ENCODE measurements at places on chromosomes 13 and 19.

DNA sequence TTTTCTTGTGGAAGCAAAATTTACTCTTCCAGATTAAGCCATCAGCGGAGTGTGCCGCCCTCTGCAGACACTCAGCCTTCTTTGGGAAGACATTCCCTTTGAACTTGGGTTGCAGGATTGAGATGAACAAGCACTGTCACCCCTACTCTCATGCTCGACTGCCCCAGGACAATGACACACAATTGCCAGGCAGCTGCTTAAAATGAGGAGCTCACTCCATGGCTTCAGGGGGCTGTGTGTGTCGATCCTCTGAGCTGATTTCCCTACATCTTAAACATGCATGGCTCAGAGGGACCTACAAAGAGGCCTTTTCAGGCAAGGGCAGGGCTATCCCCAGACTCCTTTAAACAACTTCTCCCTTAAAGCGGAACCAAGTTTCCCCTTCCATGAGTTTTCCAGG lies 107.5 kb upstream of the MBNL2 start:
- no peak for DNase-seq

DNA sequence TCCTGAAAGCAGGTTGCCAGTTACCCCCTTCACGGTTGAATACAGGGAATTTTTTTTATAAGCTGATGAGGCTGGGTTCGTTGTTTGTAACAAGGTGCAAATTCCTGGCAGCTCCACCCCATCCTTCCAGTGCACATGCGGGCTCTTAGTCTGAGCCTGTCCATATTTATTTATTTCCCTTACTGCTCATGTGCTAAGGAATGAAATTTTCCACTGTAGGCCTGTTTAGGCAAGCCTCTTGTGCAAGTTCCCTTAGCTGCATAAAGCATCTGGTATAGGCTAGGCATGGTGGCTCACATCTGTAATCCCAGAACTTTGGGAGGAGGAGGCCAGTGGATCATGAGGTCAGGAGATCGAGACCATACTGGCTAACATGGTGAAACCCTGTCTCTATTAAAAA lies 560.9 kb upstream of the PCDH9 start:
- no peak for DNase-seq

DNA sequence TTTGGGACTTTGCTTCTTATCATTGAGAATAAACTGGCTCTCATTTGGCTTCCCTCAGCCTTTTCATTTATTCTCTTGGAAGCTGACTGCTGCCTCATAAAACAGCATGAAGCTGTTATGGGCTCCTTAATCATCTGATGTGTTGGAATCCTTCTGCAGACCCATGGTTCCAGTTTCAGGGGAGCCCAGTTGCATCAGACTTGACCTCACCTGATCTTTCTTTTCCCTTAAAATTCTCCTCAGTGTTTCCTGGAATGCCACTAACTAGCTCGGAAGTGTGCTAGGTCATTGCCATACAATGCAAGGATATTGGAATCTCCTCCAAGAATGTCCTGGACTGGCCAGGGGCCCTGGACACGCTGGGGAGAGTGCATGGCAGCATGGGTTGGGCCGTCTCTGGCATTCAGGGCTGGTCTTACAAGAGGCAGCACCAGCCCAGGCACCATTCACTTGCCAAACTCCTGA lies 158.7 kb downstream of the FLT1 start:
- DNase-seq: no peak

DNA sequence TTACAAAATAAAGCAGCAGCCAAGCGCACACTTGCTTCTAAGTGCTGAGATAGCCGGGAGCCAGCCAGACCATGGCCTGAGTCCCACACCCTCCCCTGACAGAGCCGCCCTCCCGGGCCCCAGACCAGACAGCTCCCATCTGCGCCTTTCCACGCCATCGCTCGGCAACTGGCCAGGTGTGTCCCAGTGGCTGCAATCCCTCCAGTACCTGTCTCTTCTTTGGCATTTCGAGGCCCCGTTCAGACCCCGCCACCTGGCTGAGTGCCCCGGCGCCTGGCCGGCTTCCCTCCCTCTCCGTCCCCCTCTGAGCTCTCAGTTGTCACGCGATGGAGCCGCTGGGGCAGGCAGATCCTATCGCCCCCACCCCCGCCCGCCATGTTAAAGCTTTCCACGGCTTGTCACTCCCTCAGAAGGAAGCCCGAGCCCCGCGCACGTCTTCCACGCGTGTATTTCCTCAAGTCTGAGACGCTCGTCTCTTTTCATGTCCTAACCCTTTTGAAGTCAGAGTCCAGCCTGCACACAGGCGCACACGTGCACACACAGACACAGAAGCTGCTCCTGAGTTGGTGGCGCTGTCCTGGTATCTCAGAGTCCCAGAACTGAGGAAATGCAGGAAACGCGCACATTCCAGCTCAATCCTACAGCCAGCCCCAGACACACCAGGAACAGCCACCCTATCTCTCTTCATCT lies 7.9 kb downstream of the MLLT1 start:
- no peak for DNase-seq

- DNase-seq: no peak
These were observed 74.7 kb downstream of the MUC16 start for GRCh38 chr19:8935460-8935859.

GRCh38 chr13:30830638-30830965 lies 75.5 kb upstream of the MEDAG start:
- DNase-seq: no peak

- no peak for DNase-seq
These were observed 33.1 kb upstream of the MTIF3 start for GRCh38 chr13:27483421-27483820.

Data from stimulated activated CD4-positive, alpha-beta T cell treated with anti-CD3 and anti-CD28 coated beads, Interleukin-1b, Interleukin-23, amount 100 ng/mL, for 1 hour (primary cell).